ENCODE measurements at places on chromosomes 1 and 21.

GRCh38 chr21:36575306-36575705 lies 95.4 kb upstream of the CLDN14 start:
- H3K4me1 ChIP-seq, result no peaks in the 10 kb centered on the region
- peaks cover 4% of the 10 kb centered on the region for H3K27me3 ChIP-seq
- no peak for DNase-seq
- H3K27ac ChIP-seq, result no peak overlapping the region
- no peak overlapping the region for H3K4me3 ChIP-seq

DNA sequence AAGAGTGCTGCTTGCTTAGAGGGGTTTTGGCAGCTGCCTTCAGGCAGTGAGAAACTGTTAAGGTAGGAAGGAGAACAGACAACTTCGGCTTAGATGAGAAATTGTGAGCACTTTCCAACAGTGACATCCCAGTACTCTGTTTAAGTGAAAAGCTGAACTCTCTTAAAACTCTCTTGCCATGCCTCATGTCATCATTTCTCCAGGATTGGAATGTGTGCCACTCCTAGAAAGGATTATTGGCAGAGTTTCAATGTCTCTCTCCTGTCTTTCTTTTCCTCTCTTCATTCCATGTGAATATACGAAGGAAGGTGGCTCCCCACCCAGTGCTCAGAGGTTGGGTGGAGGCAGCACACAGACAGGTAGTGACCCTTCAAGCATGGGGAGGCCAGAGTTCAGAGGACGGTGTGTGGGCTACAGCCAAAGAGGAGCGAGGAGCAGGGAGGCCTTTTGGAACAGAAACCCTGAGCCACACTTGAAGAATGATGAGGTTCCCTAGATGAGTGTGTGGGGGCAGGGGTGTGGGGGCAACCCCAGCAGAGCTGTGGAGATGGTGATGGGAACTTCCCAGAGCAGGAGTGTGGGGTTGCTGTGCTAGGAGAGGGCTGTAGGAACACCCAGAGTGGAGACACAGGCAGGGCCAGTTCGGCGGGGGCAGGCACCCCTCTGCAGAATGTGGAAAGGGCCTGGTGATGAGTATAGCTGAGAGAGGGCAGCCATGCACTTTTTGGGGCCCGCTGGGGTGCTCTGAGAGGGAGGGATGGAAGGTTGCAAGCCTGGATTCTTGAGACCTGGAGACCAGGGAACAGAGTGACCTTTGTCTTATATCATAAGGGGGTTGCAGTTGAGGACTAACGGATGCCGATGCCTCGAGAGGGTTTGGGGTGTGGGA lies 58.8 kb downstream of the GALNT2 start:
- peak overlapping the region; percentile 94 for H3K27ac ChIP-seq
- peaks cover 53% of the 10 kb centered on the region for H3K4me1 ChIP-seq
- H3K4me3 ChIP-seq, result no peak overlapping the region

DNA sequence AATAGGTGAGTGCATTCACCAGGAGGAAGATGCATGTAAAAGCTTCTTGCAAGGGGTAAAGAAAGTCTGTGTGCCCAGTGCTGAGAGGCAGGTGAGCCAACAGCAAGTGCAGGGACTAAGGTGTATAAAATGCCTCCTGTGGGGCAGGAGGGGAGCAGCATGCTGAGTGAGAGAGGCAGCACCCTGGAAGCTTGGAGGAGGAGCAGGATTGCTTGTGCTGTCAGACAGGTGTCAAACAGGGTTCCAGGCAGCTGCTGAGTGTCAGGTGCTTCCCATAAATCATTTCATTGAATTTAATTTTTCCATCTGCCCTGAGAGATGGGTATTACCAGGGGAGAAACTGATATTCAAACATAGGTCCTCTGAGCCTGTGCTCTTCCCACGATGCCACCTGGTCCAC lies 13.9 kb downstream of the BSND start:
- H3K27me3 ChIP-seq, result peaks cover 15% of the 10 kb centered on the region
- H3K4me1 ChIP-seq, result no peaks in the 10 kb centered on the region
- H3K4me3 ChIP-seq, result no peak overlapping the region
- DNase-seq, result no peak
- no peaks in the 10 kb centered on the region for H3K36me3 ChIP-seq
- no peak overlapping the region for H3K27ac ChIP-seq

DNA sequence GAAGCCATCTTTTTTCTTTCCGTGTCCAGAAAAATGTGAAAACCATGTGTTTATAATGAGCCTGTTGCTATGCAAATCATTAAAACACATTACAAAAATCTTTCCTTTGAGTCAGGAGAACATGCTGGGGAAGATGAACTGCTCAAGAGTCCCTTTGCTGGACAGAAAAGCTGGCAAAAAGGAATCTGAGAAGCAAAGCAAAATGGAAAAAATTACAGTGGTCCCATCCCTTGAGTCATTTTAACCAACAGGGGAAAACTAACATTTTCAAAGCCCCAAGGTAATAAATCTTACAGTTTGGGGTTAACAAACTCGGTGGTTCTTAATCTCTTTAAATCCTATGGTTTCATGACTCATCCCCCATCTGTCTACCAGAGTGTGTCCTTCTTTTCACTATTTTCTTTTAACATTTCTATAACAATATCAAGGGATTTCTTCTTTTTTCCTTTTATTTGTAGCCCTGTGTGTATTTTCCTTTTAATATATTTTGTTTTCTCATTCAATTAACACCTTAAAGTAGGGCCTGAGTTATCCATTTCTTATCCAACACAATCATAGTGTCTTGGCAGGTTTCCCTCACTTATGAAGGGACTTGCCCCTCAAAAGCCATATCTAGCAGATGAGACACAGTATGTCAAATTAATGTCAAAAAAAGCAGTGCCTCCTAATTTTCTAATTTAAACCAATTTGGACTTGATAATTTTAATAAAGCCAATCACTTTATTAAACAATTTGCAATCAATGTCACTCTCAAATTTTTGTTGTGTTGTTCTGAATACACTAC lies 105.4 kb downstream of the PTPN14 start:
- no peaks in the 10 kb centered on the region for H3K27me3 ChIP-seq
- H3K4me3 ChIP-seq, result no peak overlapping the region
- no peak for DNase-seq
- no peak overlapping the region for H3K27ac ChIP-seq
- H3K4me1 ChIP-seq, result no peaks in the 10 kb centered on the region

DNA sequence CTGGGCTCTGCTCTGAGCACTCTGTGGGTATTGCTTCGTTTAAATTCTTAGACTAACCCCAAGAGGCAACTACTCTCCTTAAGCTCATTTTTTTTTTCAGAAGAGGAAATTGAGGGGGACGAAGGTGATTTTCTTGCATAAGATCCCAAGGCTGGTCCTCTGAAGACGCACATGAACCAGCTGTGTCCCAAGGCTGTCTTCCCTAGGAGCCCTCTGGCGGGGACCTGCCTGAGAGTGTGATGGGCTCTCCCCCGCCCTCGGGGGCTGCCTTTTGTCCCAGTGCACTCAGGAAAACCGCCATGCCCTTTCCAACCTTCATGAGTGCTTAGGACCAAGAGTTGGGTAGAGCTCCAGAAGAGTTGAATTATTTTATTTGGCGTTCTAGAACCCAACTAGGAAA lies 21.7 kb downstream of the UMODL1 start:
- DNase-seq, result no peak
- peaks cover 3% of the 10 kb centered on the region for H3K36me3 ChIP-seq
- no peak overlapping the region for H3K4me3 ChIP-seq
- no peak overlapping the region for H3K27ac ChIP-seq
- H3K4me1 ChIP-seq, result no peaks in the 10 kb centered on the region

DNA sequence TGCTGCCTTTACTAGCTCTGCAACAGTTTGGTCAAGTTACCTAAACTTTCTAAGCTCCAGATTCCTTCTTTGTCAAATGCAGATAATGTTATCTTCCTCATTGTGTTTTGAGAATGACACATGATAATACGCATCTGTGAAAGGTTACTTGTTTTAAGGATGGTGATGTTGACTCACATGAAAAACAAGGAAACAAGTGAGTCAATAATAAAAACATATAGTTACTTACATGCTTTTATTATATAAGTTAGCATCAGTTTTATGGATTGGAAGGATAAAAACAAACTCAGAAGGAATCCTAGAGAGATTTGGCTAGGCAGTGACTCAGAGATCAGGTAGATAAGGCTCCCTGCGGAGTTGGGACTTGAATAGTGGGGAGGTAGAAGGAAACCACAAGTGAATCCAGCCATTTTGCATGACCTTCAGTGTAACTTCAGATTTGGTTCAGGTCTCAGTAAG lies 144.6 kb downstream of the LMO4 start:
- H3K36me3 ChIP-seq, result no peaks in the 10 kb centered on the region
- DNase-seq, result no peak
- no peak overlapping the region for H3K27ac ChIP-seq
- no peak overlapping the region for H3K4me3 ChIP-seq
- no peaks in the 10 kb centered on the region for H3K4me1 ChIP-seq
- no peaks in the 10 kb centered on the region for H3K27me3 ChIP-seq

DNA sequence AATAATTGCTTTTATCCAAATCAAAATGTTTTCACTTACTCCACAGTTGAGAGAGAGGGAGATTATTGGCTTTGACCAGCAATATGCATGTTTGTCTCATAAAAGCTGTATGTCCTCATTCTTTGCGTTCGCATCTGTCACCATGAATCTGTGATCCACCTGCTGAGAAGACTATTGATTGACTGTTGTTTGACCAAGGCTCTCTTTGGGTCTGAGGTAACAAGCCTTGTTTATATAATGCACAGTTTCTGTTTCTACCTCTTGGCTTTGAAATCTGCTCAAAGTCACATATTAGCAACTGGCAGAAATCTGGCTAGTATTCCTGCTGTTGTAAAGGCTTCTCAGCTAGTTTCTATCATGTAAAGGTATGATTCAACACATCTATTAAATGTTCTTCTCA lies 157.0 kb downstream of the LYPLAL1 start:
- H3K36me3 ChIP-seq, result peaks cover 13% of the 10 kb centered on the region
- no peaks in the 10 kb centered on the region for H3K27me3 ChIP-seq
- H3K4me3 ChIP-seq, result no peak overlapping the region
- DNase-seq, result no peak
- no peaks in the 10 kb centered on the region for H3K4me1 ChIP-seq

- DNase-seq, result no peak
- no peak overlapping the region for H3K27ac ChIP-seq
- peaks cover 9% of the 10 kb centered on the region for H3K4me1 ChIP-seq
- peaks cover 11% of the 10 kb centered on the region for H3K36me3 ChIP-seq
- no peak overlapping the region for H3K4me3 ChIP-seq
Measured at GRCh38 chr1:23108918-23109533, 59.6 kb downstream of the LUZP1 start.

- no peaks in the 10 kb centered on the region for H3K4me1 ChIP-seq
- H3K4me3 ChIP-seq, result no peak overlapping the region
- DNase-seq, result no peak
- H3K36me3 ChIP-seq, result no peaks in the 10 kb centered on the region
- H3K27ac ChIP-seq, result no peak overlapping the region
Measured at GRCh38 chr1:51916587-51917405, 38.3 kb upstream of the NRDC start.

- no peak overlapping the region for H3K4me3 ChIP-seq
- peaks cover 1% of the 10 kb centered on the region for H3K27me3 ChIP-seq
- no peak overlapping the region for H3K27ac ChIP-seq
- no peak for DNase-seq
- no peaks in the 10 kb centered on the region for H3K36me3 ChIP-seq
- no peaks in the 10 kb centered on the region for H3K4me1 ChIP-seq
Measured at GRCh38 chr21:35779690-35780570, 280.4 kb downstream of the SETD4 start.

GRCh38 chr1:70427976-70428375 lies 16.9 kb downstream of the CTH start:
- DNase-seq, result no peak
- H3K27ac ChIP-seq, result no peak overlapping the region
- H3K4me1 ChIP-seq, result peaks cover 3% of the 10 kb centered on the region
- no peak overlapping the region for H3K4me3 ChIP-seq
- peaks cover 31% of the 10 kb centered on the region for H3K36me3 ChIP-seq

- no peaks in the 10 kb centered on the region for H3K4me1 ChIP-seq
- H3K4me3 ChIP-seq, result no peak overlapping the region
- no peak for DNase-seq
- H3K36me3 ChIP-seq, result peaks cover 3% of the 10 kb centered on the region
- peaks cover 29% of the 10 kb centered on the region for H3K27me3 ChIP-seq
Measured at GRCh38 chr1:30085811-30086770, 637.3 kb downstream of the MATN1 start.

DNA sequence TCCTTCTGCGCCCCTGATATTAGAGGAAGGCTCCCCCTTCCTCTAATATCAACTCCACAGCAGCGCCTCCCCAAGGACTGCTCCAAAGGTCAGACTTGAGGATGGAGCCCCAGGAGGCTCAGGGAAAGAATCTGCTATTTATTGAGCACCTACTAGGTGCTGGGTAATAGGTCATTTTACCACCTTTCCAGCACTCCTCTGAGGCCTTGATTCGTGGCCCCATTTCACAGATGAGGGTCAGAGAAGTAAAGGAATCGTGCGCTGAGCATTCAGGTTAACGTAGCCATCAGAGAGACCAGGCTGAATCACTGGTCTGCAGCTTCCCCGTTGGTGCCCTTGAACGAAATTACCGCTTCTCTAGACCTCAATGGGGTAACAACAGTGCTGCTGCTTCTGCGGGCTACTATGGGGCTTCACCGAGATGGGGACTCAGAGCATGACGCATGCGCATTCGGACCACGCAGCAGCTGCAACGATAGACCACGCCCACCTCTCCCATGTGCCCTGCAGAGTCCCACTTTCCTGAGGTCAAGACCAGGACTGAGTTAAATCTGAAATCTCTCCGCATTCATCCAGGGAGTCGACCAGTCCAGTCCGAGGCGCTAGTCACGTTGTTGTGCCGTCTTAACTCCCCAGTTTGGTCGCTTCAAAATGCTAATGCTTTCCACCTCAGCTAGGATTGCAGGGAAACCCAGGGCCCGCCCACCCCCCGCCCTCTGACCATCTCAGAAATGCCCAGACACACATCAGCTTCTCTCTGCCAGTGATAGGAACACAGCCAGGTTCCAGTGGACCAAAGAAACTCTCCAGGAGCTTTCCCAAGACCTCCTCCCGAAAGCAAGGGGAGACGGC lies 12.9 kb downstream of the CAMK2N1 start:
- H3K4me3 ChIP-seq, result no peak overlapping the region
- peaks cover 26% of the 10 kb centered on the region for H3K27me3 ChIP-seq
- H3K4me1 ChIP-seq, result peaks cover 5% of the 10 kb centered on the region
- H3K27ac ChIP-seq, result no peak overlapping the region
- no peak for DNase-seq
- no peaks in the 10 kb centered on the region for H3K36me3 ChIP-seq

DNA sequence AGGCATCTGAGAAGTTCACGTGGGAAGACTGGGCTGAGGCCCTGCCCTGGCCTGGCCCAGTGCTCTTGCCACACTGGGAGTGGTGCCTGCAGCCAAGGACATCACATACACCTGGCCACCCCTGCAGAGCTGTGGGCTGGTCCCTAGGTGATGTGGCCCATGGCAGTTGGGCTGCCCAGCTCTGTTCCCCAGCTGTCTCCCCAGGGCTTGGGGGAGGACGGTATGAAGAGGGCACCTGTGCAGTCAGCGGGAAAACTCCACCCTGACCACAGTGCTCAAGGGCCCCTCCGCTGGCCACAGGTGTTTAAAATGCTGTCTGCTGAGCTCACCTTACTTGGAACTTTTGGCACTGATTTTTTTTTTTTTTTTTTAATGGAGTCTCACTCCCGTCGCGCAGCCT lies 120.4 kb upstream of the SLC25A33 start:
- no peak for DNase-seq
- H3K36me3 ChIP-seq, result no peaks in the 10 kb centered on the region
- no peak overlapping the region for H3K27ac ChIP-seq
